ENCODE measurements at places on chromosomes 2 and 18.

DNA sequence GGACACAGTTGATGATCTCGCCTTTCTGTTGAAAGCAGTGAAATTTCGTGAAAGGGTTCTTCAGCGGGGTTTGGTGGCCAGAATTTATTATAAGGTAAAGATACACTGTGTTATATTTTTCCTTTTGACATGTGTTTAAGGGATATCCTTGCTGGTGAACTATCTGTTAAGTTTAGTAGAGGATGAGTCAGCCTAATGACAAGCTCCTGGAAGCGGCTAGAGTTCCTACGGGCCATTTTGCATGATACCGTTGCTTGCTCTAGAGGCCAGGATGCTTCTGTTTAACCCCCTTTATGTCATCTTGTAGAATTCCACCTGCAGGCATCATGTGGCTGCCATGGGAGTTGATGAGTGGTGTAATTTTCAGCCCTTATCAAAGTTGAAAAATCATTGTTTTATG lies 124.8 kb upstream of the BCL2L11 start:
- DNase-seq = no peak

DNA sequence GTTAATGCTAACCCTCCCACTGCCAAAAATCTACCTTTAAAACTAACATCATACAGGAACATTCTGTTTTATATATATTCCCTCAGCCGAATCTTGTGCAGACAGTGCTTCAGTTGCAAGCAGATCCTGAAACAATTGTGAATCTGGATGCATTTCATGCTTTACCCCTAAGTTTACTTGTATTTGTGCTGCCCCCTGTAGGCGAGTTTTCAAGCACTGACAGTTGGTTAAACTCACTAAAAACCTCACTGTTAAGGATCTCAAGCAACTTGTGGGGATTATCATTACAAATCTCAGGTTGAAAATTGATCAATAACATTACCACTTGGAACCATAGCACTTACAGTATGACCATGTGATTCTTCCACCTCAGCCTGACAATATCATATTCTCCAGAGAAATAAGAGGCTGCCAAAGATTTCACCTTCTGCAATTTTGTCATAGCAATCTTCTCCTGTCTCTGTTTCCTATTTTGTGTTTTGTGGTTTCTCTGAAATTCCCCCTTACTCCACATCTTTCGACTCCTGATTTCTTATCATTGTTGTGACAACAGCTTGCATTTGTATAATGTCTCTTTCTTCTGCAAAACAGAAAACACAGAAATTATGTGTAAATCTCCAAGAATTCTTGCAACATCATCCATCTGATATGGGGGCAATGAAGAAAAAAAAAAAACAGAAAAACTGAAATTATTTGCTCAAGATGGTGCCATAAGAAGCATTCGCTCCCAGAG lies 354.6 kb upstream of the SETBP1 start:
- DNase-seq = no peak

DNA sequence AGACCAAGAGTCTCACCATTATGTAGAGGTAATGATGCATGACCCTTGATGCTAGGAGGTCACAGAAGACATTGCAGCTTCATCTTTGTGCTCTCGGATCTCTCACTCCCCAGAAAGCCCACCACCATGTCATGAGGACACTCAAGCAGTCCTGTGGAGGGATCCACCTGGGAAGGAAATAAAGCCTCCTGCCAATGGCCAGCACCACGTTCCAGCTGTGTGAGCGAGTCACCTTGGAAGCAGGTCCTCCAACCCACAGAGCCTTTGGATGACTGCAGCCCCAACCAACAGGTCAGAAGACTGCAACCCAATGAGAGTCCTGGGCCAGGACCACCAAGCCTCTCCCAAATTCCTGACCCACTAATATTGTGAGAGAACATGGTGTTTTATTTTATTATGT lies 38.4 kb downstream of the CYP26B1 start:
- DNase-seq = no peak

- no peak for DNase-seq
Observed at GRCh38 chr2:161032635-161033034, 127.6 kb upstream of the TANK start.

- DNase-seq = no peak
Observed at GRCh38 chr2:237726401-237726830, 72.2 kb upstream of the RBM44 start.

GRCh38 chr2:51781691-51782090 lies 749.8 kb upstream of the NRXN1 start:
- DNase-seq = no peak

DNA sequence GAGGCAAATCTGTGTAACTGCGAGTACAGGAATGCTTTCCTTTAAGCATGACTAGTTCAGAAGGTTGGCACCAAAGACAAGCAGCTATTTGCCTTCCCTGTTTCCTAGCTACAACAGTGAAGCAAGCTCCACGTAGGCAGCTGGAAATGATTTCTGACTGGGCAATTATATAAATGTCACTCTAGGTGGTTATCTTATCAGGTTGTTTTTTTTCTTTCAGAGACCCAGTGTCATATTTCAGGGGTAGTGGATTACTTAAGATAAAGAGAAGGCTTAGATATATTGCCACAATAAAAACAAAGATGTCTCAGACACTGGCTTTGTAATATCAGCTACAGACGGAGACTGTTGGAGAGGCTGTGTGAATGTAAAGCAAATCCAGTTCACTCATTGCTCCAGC lies 748.9 kb upstream of the NXPH2 start:
- DNase-seq = no peak

- no peak for DNase-seq
Observed at GRCh38 chr2:128187032-128187654, 96.1 kb downstream of the UGGT1 start.

- no peak for DNase-seq
Observed at GRCh38 chr2:11524470-11524869, 9.4 kb upstream of the GREB1 start.

- no peak for DNase-seq
Observed at GRCh38 chr18:75405351-75405750, 22.2 kb downstream of the SMIM21 start.

DNA sequence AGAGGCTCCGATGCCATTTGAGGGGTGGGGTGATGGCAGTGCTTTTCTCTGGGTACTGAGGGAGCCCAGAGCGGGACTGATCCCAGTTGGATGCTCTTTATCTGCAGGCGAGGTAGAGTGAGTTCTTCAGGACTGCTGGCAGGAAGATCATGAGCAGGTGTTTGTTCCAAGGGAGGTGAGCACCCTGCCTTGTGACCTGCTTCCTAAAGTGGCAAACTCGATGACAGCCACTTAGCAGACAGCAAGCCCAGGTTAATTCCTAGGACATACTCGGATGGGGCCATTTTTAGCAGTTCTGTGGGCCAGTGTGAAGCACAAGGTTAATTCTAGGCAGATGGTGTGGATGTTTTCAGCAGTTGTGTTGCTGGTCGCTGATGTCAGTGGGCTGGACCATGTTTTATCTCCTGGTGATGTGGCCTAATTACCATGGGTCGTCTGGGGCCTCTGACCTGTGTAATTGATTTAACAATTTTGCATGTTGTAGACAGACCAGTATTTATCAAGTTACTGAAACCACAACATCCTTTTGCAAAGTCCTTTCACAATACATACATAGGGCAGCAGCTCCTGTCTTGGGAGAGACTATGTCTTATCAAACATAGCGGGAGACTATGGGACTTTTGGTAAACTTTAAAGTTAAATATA lies 4.9 kb downstream of the FKBP1B start:
- no peak for DNase-seq

DNA sequence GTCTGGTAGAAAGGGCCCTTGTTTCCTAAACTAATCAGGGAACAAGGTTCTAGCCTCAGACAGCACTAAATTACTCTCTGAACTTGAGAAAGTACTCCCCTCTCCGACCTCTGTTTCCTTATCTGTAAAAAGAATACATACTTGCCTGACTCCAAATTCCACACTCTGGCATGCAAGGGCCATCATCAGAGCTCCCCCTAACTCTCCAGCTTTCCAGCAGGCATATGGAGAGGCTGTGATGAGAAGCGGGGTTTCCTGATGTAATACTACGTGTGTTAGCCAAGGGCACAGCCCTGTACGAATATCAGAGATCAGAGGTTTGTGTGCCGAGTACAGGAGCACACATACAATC lies 1.8 kb upstream of the EVA1A start:
- DNase-seq = no peak
